ENCODE measurements at places on chromosomes 7 and 10. TPM values are rescaled to one million over a fixed set of nuclear protein-coding genes. Genes with fewer than 3 reads are reported as not detected.

CPA2 gene
- total RNA-seq: 0.44 TPM

STEAP1 gene
- 0.50 TPM for total RNA-seq

TMEM176A gene
- not detected for total RNA-seq

BHLHA15 gene
- total RNA-seq: 0.67 TPM

WNT2 gene
- not detected for total RNA-seq

ALOX5 gene
- total RNA-seq: 1.3 TPM

RAB19 gene
- total RNA-seq: 13.3 TPM

LIPN gene
- total RNA-seq: not detected

POLR1F gene
- 20.0 TPM for total RNA-seq

GPR26 gene
- not detected for total RNA-seq

NODAL gene
- total RNA-seq: not detected

ANKRD30A gene
- not detected for total RNA-seq

DNA sequence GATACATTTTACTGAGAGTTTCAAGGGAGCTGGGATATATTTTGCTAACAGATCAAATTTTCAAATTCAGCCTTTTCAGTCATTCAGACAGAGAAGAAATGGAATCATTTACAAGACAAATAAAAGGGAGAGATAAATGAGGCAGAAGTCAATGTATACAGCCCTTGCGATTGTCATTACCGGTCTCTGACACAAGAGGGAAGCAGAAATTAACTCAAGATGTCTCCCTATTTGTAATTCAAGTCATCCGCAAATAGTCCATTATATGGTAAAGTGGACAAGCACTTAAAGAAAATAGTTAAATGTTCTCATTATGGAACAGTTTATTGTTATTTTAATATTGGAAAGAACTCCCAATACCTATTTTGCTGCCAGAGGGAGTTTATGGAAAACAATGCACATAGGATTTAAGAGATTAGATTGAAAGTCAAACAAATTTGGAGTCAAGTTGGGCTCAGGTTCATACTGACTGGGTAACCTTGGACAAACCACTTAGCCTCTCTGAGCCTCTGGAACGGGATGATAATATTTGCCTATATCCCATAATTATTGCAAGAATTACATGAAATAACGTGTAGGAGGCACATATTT lies 89.3 kb upstream of the PRKCQ start:
- no peak for DNase-seq

DNA sequence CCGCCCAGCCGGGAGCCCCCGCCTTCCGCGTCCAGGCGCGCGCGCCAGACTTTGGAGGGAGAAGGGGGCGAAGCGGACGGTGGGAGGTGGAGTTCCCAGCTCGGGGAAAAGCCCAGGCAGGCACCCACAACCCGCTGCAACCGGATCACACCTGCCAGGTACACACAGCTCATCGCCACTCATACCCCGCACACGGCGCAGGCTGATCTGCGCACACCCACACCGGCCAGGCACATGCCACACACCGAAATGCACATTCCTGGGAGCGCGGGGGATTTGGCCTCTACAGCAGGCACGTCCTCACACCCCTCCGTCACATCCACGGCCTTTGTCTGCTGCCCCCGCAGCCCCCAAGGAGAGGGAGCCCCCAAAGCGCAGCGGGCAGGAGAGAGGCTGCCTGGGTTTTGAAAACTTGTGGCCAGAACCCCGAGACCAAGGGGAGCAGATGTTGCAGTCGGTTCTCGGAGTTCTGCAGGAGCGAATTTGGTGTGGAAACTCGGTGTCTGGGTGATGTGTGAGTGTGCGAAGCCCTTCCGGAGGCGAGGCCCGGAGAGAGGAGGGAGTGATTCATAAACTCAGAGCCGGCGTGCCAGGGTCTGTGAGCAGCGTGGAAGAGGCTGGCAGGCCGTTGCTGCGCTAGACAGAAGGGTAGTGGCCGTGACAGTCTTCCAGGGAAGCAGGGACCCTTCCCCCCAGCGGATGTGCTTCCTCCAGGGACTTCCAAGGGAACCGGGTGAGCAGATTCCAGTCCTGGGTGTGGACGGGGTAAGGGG lies 734 bp downstream of the CHST3 start:
- peak; percentile 57 for DNase-seq

DNA sequence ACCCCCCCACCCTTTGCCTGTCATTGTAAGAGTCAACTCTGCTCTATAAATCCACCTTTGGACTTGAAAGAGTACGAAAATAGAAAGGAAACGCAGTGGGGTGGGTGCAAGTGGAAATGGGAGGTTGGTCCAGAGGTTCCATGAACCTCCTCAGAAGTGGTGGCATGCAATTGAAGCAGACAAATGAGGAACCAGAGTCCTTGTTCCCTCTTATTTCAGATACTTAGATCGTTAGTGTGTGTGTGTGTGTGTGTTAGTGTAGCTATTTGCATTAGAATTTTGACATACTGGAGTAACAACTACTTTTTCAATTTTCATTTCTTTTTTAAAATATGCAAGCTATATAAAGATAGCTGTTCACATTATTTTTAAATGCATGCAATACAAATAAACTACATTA lies 18.1 kb upstream of the TFAM start:
- no peak for DNase-seq

GRCh38 chr7:43164757-43165156 lies 52.3 kb downstream of the HECW1 start:
- no peak for DNase-seq

- DNase-seq: no peak
Measured at GRCh38 chr7:150982351-150982750, 4.2 kb upstream of the KCNH2 start.

DNA sequence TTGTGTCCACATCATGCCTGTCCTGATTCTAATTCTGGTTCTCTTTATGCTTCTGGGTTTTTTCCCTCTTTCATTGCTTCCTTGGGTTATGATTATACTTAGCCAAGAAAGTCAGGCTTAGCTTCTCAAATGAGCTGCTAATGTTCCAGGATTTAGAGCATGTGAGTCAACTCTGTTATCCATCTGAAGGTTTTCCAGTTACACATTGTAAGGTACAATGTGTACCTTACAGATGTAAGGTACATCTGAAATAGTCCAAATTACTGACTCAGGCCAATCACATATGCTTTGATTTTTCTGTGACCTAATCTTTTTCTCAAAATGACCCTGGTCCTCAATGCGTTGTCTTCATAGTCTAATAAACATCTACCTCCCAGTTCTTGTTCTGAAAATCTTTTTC lies 13.3 kb upstream of the MIOS start:
- DNase-seq: no peak

GRCh38 chr7:142772051-142772450 lies 1.3 kb downstream of the PRSS2 start:
- DNase-seq: no peak

DNA sequence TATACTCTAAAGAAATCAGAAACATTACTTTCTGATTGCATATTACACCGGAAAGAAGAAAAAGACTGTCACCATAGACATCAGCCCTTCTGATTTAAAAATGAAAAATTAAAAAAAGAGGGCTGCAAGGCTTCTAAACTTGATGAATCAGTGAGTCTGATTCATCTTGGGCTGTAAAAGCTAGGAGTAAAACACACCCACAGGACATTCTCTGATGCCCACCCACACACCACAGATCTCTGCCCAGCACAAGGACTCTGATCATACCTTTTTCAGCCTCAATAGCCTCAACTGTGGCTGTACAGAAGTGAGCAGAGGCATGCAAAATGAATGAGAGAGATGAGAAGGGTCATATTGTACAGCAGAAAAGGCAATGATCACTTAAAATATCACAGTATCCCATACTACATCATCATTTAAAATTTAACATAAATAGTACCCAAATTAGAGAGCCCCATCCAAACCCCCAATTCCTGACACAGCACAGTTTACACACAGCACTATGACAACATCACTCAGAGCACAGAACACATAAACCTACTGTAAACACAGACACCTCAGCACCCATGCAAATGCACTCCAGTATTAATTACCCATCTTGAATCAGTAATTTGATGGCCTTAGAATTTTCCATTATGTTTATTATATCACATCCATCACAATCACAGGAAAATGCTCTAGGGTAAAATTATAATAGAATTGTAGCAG lies 6.4 kb upstream of the MSS51 start:
- DNase-seq: peak; percentile 28

DNA sequence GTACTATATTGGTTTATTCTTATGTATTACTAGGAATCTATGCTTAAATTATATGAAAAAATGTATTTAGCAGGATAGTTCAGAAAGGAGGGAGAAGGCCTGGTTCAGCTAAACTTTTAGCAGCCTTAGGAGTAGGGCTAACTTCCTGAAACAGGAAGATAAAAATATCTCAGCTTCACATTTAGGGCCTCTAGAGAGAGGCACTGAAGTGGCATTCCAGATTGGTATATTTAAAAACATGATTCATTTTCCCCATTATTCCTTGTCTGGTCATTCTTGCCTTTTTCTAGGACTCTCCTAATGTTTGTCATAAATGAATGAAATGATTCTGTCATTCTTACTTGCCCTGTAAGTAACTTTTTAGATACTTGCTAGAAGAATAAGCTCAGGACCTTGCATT lies 63.0 kb upstream of the CYP26C1 start:
- DNase-seq: no peak

DNA sequence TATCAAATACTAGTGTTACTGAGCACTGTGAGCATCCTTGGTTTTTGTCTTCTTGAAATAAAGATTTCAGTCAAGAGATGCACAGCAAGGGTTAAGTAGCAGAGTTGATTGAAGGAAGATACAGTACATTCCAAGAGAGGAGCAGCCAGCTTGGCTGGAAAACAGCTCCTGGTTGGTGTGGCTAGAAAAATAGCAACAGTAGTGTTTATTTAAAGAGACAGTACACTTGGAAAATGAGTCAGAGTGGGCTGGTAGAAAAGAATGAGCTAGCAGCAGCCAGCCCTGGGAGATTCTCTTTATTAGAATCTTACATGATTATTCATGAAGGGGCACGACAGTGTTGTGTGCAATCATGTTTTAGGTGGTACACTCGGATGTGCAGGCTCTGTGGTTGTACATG lies 1016.4 kb upstream of the SORCS1 start:
- DNase-seq: no peak

DNA sequence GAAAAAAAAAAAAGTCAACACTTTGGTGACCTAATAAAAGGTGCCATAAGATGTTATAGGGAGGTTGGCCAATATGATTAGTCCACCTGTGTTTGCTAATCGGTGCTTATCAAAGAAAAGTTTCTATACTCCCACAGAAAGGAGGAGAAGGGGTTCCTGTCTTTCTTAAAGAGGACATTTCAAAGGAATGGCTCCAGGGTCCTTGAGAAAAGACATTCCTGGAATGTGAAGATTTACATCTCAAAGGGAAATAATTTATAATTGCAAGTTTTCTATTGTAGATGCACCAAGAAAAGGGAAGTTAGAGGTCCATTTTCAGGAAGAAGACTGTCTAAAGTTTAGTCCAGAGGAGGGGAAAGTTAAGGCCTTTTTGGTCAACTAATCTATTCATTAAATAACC lies 715.3 kb downstream of the NXPH1 start:
- DNase-seq: no peak

- DNase-seq: no peak
Measured at GRCh38 chr10:100567826-100568225, 32.1 kb downstream of the HIF1AN start.

DNA sequence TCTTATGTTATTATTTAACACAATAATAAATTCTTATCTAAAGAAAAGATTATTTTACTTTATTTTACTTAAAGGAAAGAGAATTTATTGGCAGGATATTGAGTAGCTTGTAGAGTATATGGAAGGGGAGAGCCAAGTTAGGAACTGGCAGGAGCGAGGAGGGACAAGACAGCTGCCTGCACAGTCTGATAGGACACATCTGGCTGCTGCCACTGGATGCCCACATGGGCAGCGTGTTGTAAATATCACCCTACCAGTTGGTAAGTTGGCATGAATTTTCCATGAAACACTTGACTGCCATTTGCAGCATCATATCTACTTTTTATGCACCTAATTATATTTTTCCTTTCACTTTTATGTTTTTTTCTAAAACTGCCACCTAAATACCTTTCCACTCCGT lies 19.6 kb downstream of the SRI start:
- no peak for DNase-seq

- DNase-seq: no peak
Measured at GRCh38 chr7:147721962-147722830, 868.4 kb upstream of the C7orf33 start.

- DNase-seq: no peak
Measured at GRCh38 chr10:131655101-131655849, 245.5 kb upstream of the PPP2R2D start.

- DNase-seq: no peak
Measured at GRCh38 chr7:132220060-132220459, 356.2 kb downstream of the PLXNA4 start.

- DNase-seq: no peak
Measured at GRCh38 chr10:62653254-62653653, 151.3 kb upstream of the ADO start.

GRCh38 chr10:124386186-124387077 lies 32.3 kb downstream of the OAT start:
- DNase-seq: no peak

Measured in activated CD4-positive, alpha-beta memory T cell treated with anti-CD3 and anti-CD28 coated beads for 36 hours (primary cell).